ENCODE measurements at places on chromosomes 6 and 20. TPM values are rescaled to one million over a fixed set of nuclear protein-coding genes. Genes with fewer than 3 reads are reported as not detected.

Gene KHDC1L
- 0.75 TPM for total RNA-seq

Gene SPAG4
- 2.4 TPM for total RNA-seq

Gene PRSS16
- 28.9 TPM for total RNA-seq

GRCh38 chr6:111461860-111462259 is 21.2 kb downstream of the REV3L start:
- H3K4me3 ChIP-seq, result no peak overlapping the region
- no peak overlapping the region for H3K27ac ChIP-seq
- peaks cover 47% of the 10 kb centered on the region for H3K36me3 ChIP-seq
- no peaks in the 10 kb centered on the region for H3K27me3 ChIP-seq
- no peak for DNase-seq

DNA sequence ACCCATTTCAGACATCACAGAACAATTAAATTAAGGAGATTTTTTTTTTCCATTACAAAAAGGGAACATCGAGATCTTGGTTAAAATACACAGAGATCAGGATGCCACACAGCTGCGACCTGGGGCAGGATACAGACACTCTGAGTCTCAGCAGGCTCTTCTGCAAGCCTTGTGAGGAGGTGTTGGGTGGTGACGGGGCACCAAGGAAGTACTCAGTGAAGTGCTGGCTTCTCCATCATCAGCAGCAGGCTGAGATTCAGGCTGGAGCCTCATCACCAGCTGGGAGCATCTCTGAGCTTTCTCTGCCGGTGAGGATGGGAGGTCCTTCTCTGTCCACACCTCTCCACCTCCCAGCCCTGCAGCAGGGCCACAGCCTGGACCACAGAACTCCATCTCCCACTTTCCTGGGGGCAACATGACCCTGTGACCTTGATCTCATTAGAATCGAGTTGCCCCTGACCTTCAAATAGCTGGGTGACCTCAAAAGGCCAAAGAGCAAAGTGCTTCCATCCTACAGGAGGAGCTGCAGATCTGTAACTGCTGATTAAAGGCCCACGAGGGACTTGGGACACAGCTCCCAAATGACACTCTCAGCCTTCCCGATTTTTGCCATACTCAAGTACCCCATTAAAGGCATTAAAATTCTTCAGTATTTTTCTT is 16.0 kb downstream of the PMEPA1 start:
- H3K27me3 ChIP-seq, result peaks cover 13% of the 10 kb centered on the region
- H3K4me1 ChIP-seq, result peaks cover 30% of the 10 kb centered on the region

- peaks cover 35% of the 10 kb centered on the region for H3K4me1 ChIP-seq
These were observed 155.2 kb upstream of the PTPN1 start for GRCh38 chr20:50354721-50355589.

GRCh38 chr6:26017632-26017966 is 55.0 kb downstream of the TRIM38 start:
- no peaks in the 10 kb centered on the region for H3K36me3 ChIP-seq
- DNase-seq, result no peak
- H3K27me3 ChIP-seq, result no peaks in the 10 kb centered on the region
- H3K4me3 ChIP-seq, result peak overlapping the region; percentile 80
- H3K27ac ChIP-seq, result peak overlapping the region; percentile 66
- H3K4me1 ChIP-seq, result peaks cover 6% of the 10 kb centered on the region

DNA sequence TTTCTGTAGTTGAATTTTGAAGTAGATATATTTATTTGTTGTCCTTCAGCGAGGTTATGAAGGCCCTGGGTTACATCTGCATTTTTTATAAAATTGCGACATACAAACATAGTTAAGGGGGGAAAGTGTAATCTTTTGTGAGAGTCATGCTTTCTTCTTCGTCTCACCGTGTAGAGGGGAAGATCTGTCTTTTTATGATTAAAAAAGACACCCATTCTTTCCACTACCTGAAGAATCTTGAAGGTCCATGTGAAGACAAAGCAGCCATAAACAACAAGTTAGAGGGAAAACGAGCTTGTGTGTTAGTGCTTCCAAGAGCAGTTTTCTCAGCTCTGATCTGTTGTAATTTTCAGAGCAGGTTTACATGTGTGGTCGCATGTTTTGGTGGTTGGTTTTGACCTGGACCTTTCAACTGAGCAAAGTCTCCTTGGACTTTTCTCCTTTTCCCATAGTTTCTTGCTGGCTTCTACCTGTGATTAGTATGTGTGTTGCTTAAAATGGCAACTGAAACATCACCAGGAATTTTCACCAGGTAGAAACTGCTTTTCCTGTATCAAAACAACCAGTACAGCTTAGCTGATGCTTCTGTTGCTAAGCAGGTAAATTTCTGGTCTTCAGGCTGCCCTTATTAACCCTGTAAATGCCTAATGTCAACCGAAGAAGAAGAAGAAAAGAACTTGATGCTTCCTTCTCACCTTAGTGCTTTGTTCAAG is 37.3 kb downstream of the RREB1 start:
- H3K36me3 ChIP-seq, result peaks cover under 1% of the 10 kb centered on the region
- no peak for DNase-seq
- peak overlapping the region; percentile 86 for H3K4me3 ChIP-seq
- H3K27ac ChIP-seq, result peak overlapping the region; percentile 98
- H3K4me1 ChIP-seq, result peaks cover 60% of the 10 kb centered on the region
- no peaks in the 10 kb centered on the region for H3K27me3 ChIP-seq

DNA sequence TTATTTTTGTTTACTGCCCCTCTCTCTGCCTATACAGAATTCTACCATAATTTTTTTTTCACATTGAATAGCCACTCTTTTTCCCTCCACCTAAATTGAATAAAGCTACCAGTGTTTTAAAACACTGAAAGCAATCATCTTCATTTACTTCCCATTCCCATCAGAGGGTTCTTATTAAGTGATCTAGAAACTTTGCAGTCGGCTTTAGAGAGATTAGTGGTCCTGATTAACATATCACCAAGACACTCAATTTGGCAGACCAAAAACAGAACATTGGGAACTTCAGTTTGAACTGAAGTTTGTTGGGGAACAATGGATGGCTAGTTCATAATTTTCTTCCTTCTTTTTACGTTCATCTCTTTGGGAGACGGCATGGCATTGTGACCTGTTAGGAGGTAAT is 249.5 kb downstream of the CBLN4 start:
- H3K27me3 ChIP-seq, result no peaks in the 10 kb centered on the region
- H3K4me1 ChIP-seq, result no peaks in the 10 kb centered on the region
- H3K36me3 ChIP-seq, result no peaks in the 10 kb centered on the region
- no peak overlapping the region for H3K27ac ChIP-seq
- DNase-seq, result no peak

DNA sequence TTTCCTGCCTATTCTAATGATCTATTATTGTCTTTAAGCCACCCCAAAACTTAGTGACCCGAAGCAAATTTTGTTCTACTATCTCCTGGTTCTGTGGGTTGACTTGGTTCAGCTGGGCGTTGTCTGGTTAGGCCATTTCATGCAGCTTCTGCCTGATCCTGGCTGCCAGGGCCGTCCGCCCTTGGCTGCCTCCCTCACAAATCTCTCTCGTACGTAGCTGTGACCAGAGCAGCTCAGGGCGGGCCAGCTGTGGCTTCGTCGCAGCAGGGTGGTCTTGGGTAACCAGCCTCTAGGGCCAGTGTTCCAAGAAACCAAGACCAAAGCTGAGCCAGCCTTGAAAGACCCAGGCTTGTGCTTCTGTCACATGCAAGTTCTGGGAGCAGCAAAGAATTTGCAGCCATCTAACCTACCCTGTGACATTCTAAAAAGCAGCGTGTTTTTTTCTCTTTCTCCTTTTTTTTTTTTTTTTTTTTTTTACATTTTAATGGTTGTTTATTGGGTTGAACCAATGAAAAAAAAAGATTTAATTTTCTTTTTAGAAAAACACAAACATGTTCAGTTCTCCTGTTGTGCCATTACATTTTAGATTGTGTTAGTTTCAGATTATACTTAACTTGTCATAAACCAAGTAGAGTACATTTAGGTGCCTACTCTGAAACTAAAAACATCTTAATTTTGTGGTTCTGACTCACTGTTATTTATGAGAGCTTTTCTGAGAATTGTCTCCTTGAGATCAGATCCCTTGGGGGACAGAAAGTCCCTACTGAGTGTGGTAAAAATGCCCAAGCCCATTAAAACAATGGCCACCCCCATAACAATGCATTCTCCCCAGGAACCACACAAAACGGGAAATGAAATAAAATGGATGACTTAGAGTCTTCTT is 83.9 kb downstream of the ZDHHC14 start:
- no peak for DNase-seq
- H3K27ac ChIP-seq, result no peak overlapping the region
- no peaks in the 10 kb centered on the region for H3K27me3 ChIP-seq
- peaks cover 20% of the 10 kb centered on the region for H3K4me1 ChIP-seq

DNA sequence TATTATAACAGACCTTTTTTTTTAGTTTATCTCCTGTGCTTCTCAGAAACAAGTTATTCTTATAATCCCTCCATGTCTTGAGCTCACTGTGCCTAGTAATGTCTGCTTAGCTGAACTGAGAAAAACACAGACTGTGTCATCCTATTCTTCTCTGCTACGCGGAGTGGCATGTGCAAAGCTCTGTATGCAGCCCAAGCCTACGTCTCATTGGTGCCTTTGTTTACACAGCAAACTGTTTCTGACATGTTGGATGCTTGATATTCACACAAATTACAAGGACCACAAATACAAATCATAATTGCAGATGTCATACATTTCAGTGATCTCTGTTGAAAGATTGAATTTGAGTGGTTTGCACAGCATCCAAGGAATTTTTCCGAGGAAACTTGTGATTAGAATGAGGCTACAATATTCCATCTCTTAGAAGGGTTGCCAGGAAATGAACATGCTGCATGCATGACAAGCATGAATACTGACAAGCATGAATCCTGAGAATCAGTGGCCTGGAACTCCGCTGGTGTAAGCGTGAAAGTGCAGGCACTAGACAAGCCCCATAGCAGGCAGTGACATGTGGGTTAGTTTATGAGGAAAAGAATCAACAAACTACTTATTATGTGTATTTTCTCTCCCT is 128.4 kb upstream of the SGK1 start:
- H3K27me3 ChIP-seq, result no peaks in the 10 kb centered on the region
- H3K4me3 ChIP-seq, result no peak overlapping the region
- no peak overlapping the region for H3K27ac ChIP-seq
- peaks cover 21% of the 10 kb centered on the region for H3K4me1 ChIP-seq

DNA sequence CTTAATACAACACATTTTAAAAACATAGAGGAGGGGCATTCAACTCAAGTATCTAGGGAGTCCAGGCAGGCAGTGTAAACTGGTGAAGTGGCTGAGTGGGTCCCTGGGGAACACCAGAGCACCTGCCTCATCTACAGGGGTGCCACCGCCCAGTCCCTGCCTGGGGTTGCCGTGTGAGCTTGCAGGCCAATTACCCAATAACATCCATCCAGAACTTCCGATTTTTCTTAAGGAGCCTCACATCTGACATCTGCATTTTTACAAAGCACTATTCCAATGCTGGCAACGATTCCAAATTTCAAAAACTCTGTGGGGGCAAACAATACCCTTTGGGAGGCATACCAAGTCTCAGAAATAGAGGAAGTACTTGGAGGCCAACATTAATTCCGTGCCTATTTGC is 288.4 kb upstream of the TSHZ2 start:
- H3K27ac ChIP-seq, result no peak overlapping the region
- no peak overlapping the region for H3K4me3 ChIP-seq
- peaks cover 3% of the 10 kb centered on the region for H3K36me3 ChIP-seq
- DNase-seq, result no peak
- peaks cover 22% of the 10 kb centered on the region for H3K27me3 ChIP-seq
- peaks cover 10% of the 10 kb centered on the region for H3K4me1 ChIP-seq

DNA sequence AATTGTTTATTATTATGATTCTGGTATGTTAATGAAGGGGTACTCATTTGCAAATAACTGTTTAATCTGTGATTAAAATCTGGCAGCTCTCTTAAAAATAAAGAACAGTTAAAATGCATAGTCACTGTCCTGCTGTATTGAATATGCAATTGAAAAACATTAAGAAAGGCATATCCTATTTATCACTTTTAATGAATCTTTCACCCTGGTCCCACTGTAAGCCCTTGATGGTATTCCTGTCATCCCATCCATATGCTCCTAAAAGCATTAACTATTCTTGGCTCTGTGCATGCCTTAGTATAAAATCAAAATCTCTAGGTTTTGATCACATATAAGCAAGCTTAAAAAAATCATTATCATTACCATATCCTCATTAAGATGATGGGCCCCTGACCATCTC is 411.0 kb upstream of the SOX4 start:
- no peaks in the 10 kb centered on the region for H3K36me3 ChIP-seq
- DNase-seq, result no peak
- no peak overlapping the region for H3K4me3 ChIP-seq
- H3K27ac ChIP-seq, result no peak overlapping the region
- peaks cover 19% of the 10 kb centered on the region for H3K4me1 ChIP-seq
- H3K27me3 ChIP-seq, result no peaks in the 10 kb centered on the region

GRCh38 chr6:19181211-19181610 is 656.0 kb upstream of the ID4 start:
- no peaks in the 10 kb centered on the region for H3K36me3 ChIP-seq
- DNase-seq, result no peak
- H3K27me3 ChIP-seq, result no peaks in the 10 kb centered on the region

DNA sequence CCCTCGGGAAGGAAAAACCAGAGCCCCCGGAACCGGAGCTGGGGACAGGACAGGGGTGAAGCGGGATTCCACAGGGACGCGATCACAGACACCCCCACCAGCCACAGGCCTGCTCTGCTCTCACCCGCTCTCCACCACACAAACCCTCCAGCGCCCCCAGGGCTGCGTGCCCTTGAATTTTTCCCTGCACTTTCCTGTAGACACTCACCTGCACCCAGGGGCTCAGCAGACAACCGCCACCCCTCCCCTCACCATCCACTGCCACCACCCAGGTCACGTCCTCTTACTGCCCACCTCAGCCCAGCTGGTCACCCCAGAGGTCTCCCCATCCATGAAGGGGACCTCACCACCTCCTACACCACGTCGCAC is 631 bp downstream of the ULBP2 start:
- H3K4me1 ChIP-seq, result peaks cover 9% of the 10 kb centered on the region
- no peak overlapping the region for H3K27ac ChIP-seq
- peak overlapping the region; percentile 95 for H3K4me3 ChIP-seq
- H3K36me3 ChIP-seq, result peaks cover 3% of the 10 kb centered on the region

GRCh38 chr6:137737836-137738596 is 129.0 kb upstream of the TNFAIP3 start:
- DNase-seq, result no peak
- H3K36me3 ChIP-seq, result peaks cover 2% of the 10 kb centered on the region

DNA sequence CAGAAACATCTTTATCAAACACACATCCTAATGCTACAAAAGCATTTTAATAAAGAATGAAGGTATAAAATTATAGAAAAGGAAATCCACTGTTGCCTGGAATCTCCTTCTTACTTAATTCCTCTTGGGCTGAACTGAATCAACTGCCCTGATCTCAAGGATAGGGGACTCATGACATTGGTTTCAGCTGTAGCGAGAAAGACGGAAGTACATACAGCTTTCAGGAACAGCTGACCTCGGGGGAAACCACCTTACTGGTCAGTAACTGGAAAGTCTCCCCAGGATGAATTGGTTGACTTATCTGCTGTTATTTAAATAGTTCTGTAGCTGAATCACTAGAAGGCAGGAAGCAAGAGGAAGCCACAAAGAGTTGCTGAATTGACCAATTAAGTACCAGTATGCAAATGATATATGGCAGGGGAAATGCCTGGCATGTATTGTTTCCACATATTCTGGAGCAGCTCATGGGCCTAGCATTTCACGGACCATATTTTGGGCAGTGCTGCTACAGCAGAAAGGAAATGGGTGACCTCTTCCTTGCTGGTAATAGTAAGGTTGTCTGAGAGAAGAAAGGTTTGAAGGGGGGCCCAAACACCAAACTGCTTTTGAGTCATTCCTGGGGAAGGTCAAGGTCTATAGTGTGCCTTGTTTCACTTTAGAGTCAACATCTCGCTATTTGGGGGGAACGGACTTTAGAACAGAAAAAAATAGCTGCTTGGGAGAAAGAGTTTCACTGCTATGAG is 43.7 kb upstream of the MAP7 start:
- peaks cover 5% of the 10 kb centered on the region for H3K36me3 ChIP-seq
- DNase-seq, result no peak
- no peak overlapping the region for H3K27ac ChIP-seq
- H3K4me3 ChIP-seq, result no peak overlapping the region
- no peaks in the 10 kb centered on the region for H3K4me1 ChIP-seq
- H3K27me3 ChIP-seq, result no peaks in the 10 kb centered on the region

Measured in type B pancreatic cell (in vitro differentiated cells).